ENCODE measurements at places on chromosomes 1 and 21. TPM values are rescaled to one million over a fixed set of nuclear protein-coding genes. Genes with fewer than 3 reads are reported as not detected.
A peak's percentile ranks its signal among the peaks of the same experiment; 100 is the strongest.

The PAPPA2 gene
- total RNA-seq, result 3.5 TPM

The CELA3A gene
- 5.0 TPM for total RNA-seq

The EPHA2 gene
- total RNA-seq, result 25.2 TPM

The COL18A1 gene
- total RNA-seq, result 301 TPM

The POGZ gene
- 144 TPM for total RNA-seq

The GJB5 gene
- total RNA-seq, result not detected

DNA sequence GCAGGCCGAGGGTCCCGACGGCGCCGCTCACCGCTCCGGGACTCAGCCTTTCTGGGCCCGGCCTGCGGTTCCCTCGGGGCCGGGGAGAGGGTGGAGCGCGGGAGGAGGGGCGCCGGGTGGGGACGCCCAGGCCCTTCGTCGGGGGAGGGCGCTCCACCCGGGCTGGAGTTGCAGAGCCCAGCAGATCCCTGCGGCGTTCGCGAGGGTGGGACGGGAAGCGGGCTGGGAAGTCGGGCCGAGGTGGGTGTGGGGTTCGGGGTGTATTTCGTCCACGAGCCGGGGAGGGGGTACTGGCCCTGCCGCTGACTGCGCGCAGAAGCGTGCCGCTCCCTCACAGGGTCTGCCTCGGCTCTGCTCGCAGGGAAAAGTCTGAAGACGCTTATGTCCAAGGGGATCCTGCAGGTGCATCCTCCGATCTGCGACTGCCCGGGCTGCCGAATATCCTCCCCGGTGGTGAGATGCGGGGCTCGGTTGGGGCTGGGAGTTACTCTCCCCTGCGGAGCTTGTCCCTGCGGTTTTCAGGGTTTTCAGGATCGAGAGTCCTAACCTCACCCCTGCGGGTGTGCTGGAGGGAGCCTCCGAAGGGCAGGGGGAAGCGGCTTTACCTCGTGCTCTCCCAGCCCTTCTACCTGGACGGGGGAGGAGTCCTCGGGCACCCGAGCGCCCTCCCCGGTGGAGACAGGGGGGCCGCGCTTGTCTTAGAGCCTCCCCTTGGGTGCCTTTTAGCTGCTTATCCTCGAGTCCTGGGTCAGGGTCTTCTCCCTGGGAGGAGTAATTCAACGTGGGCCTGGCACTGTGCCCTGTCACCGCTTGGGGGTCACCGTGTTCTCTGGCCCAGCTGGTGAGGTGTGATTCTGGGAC, 2.1 kb downstream of the SAMD11 start:
- no peak overlapping the region for H3K27ac ChIP-seq
- no peaks in the 10 kb centered on the region for H3K36me3 ChIP-seq
- H3K27me3 ChIP-seq, result no peaks in the 10 kb centered on the region
- H3K4me3 ChIP-seq, result no peak overlapping the region
- DNase-seq, result peak; percentile 75

GRCh38 chr1:13714851-13715250, 14.9 kb downstream of the PRDM2 start:
- H3K4me3 ChIP-seq, result no peak overlapping the region
- no peaks in the 10 kb centered on the region for H3K4me1 ChIP-seq
- H3K27me3 ChIP-seq, result no peaks in the 10 kb centered on the region
- H3K27ac ChIP-seq, result no peak overlapping the region

- no peaks in the 10 kb centered on the region for H3K36me3 ChIP-seq
- H3K4me3 ChIP-seq, result no peak overlapping the region
- H3K4me1 ChIP-seq, result no peaks in the 10 kb centered on the region
- H3K27me3 ChIP-seq, result no peaks in the 10 kb centered on the region
- H3K27ac ChIP-seq, result no peak overlapping the region
These were observed 133.1 kb downstream of the LRRC40 start for GRCh38 chr1:70072231-70072751.

DNA sequence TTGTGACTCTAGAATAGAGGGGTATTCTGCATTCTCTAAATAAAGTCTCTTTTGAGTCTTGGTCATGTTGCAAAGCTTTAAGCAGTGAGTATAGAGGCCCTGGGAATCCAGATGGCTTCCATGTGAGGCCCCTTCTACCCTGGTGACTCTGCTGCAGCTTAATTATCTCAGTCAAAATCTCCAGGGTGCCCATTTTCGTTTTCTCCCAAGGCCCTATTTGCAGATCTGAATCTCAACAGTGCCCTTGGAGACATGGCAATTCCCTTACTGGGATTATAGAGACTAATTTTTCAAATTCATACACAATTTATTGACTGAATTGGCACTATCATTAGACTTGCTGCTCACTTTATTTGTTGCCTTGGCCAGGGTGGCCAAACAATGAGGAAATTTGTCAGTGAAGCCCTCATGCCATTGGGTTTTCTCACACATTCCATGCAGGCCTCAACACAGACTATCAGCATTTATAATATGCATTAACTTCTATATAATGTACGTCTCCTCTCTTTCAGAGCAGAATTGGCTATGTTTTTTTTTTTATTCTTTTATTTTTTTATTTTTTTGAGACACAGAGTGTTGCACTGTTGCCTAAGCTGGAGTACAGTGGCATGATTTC, 35.1 kb downstream of the PROX1 start:
- no peaks in the 10 kb centered on the region for H3K27me3 ChIP-seq
- no peaks in the 10 kb centered on the region for H3K36me3 ChIP-seq
- no peaks in the 10 kb centered on the region for H3K4me1 ChIP-seq
- no peak overlapping the region for H3K4me3 ChIP-seq

DNA sequence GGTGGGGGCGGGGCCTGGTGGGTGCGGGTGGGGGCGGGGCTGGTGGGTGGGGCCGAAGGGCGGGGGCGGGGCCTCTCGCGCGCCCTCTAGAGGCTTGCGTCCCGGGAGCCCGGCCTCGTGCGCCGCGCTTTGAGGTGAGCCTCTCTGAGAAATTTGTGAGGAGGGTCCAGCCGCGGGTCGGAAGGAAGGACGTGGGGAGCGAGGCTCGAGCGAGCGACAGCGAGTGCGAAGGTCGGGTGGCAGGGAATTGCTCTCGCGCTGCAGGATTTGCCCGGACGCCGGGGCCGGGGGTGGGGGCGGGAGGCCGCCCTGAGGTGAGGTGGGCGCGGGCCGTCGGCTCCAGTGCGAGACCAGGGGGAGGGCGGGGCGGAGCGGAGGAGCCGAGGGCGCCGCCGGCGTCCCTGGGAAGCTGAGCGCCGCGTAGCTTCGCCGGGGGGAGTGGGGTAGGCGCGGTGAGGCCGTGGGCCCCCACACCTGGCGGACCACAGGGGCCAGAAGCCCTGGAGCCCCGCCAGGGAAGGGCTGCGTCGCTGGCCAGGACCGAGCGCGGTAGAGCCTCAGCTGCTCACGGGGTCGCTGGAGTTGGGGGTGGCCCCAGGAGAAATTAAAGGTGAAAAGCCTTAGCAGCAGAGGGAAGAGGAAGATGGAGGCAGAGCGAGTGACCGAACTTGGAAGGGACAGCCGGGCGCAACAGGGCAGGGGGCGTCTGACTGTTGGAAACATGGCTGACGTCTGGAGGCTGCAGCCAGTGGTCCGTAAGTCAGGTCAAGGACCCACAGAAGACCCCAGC, 754 bp upstream of the LSS start:
- H3K36me3 ChIP-seq, result no peaks in the 10 kb centered on the region
- no peaks in the 10 kb centered on the region for H3K27me3 ChIP-seq
- DNase-seq, result no peak
- H3K4me3 ChIP-seq, result peak overlapping the region; percentile 28
- peaks cover 3% of the 10 kb centered on the region for H3K4me1 ChIP-seq
- H3K27ac ChIP-seq, result peak overlapping the region; percentile 9

DNA sequence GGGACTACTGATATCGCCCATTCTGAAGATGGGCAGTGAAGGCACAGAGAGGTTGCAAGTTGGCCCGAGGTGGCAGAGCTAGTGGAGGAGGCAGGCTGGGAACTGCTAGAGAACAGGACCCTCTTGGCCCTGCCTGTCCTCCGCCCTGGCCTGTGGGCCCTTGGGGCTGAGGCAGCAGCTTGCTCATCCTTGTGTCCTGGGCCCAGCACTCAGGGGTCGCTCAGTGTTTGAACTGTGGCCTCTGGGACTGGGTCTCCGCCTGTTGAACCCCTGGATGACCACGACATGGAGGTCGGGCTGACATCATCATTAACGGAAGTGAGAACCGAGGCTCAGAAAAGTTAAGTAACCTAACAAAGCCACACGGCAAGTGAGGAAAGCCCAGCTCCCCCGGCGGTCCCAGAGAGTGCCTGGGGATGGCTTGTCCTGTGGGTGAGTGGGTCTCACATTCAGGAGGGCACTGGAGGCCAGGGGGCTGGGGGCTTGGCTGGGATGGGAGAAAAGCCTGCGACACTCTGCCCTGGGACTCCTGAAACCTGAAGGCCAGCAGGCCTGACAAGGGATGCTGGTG, 23.0 kb upstream of the DDOST start:
- no peaks in the 10 kb centered on the region for H3K4me1 ChIP-seq
- no peak overlapping the region for H3K27ac ChIP-seq
- no peak overlapping the region for H3K4me3 ChIP-seq

- no peaks in the 10 kb centered on the region for H3K4me1 ChIP-seq
- no peak for DNase-seq
- no peak overlapping the region for H3K4me3 ChIP-seq
- H3K36me3 ChIP-seq, result no peaks in the 10 kb centered on the region
These were observed 63.6 kb upstream of the CTTNBP2NL start for GRCh38 chr1:112332176-112333150.

- no peaks in the 10 kb centered on the region for H3K27me3 ChIP-seq
- DNase-seq, result no peak
- no peaks in the 10 kb centered on the region for H3K4me1 ChIP-seq
These were observed 31.9 kb upstream of the IVNS1ABP start for GRCh38 chr1:185348985-185349384.

DNA sequence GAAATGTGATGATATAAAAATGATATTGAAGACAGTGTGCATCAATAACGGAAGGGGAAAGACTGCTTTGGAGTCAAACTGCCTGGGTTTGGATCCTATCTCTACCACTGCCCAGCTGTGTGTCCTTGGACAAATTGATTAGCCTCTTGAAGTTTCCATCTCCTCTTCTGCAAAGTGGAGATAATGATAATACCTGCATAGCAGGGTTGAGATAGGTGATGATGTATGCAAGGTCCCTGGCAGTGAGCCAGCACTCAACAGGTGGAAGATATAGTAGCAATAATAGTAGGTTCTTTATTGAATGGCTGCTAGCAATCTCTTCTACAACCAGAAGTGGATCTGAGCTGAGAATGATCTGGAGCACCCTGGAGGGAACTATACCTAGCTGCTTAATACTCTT, 166.7 kb downstream of the MIS18A start:
- no peak for DNase-seq
- H3K27ac ChIP-seq, result no peak overlapping the region
- no peaks in the 10 kb centered on the region for H3K36me3 ChIP-seq
- H3K4me3 ChIP-seq, result no peak overlapping the region
- H3K27me3 ChIP-seq, result no peaks in the 10 kb centered on the region

DNA sequence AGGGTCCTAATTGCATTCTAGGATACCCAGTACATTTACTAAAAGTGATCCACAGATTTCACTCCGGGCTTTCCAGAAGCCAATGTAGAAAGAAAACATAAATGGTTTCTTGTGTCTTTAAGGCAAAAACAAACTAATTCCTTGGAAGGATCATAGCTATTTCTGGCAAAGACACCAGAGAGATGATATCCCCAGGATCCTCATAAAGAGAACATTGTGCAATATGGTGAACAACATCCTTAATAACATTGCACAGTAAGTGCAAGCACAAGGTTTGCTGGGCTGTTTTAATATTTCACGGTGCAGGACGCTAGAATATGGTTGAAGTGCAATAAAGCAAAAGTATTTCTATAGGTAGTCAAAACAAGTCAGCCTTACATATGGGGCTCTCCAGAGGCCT, 83.0 kb downstream of the NTPCR start:
- H3K4me3 ChIP-seq, result no peak overlapping the region
- H3K4me1 ChIP-seq, result no peaks in the 10 kb centered on the region
- DNase-seq, result no peak

DNA sequence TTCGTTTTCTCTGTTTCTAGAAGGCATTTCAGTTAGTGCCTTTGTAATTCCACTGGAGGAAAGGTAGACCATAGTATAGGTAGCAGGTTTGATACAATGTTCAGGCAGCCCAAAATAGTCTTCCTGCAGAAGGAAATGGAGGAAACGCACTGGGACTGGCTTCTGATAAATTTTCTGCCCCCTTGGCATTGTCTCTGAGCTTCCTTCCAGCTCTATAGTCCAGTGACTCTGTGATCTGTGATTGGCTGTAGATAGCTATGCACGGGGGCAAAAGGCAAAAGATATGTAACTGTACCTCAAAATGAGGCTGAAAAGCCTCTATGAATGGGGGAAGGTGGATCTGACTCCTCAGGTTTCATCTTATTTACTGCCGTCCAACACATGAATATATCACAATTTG, 5.8 kb upstream of the MAGOH start:
- no peaks in the 10 kb centered on the region for H3K4me1 ChIP-seq
- H3K27me3 ChIP-seq, result no peaks in the 10 kb centered on the region
- H3K36me3 ChIP-seq, result no peaks in the 10 kb centered on the region
- H3K4me3 ChIP-seq, result no peak overlapping the region
- H3K27ac ChIP-seq, result no peak overlapping the region
- no peak for DNase-seq

DNA sequence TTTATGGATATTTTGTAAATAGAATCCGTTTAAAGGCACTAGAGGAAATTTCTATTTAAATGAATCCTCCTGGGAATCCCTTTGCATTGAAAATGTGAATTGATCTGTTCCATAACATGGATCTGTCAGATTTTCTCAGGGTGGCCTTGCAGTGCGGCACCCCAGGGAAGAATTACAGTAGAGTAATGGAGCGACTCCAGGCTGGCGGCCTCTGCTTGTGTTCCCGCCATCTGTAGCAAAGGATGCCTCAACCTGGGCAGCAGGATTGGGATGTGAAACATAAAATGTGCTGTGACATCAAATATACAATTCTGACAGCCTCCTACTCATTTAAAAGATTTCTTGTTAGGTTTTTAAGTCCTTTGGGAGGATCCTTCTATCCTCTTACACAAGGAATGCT, 115.9 kb downstream of the RHOU start:
- no peaks in the 10 kb centered on the region for H3K4me1 ChIP-seq
- no peak overlapping the region for H3K4me3 ChIP-seq
- no peaks in the 10 kb centered on the region for H3K27me3 ChIP-seq
- H3K27ac ChIP-seq, result no peak overlapping the region

DNA sequence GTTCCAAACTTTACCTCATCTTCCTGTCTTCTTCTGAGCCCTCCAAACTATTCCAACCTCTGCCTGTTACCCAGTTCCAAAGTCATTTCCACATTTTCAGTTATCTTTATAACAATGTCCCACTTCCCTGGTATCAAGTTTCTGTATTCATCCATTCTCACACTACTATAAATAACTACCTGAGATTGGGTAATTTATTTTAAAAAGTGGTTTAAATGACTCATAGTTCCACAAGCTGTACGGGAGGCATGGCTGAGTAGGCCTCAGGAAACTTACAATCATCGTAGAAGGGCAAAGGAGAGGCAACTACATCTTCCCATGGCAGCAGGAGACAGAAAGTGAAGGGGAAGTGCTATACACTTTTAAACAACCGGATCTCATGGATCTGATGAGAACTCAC, 428.5 kb upstream of the RGS18 start:
- no peaks in the 10 kb centered on the region for H3K36me3 ChIP-seq
- no peak for DNase-seq
- H3K27me3 ChIP-seq, result no peaks in the 10 kb centered on the region
- no peaks in the 10 kb centered on the region for H3K4me1 ChIP-seq

GRCh38 chr1:210709701-210710100, 381.0 kb downstream of the HHAT start:
- DNase-seq, result no peak
- no peaks in the 10 kb centered on the region for H3K4me1 ChIP-seq
- no peak overlapping the region for H3K4me3 ChIP-seq
- no peaks in the 10 kb centered on the region for H3K27me3 ChIP-seq
- no peaks in the 10 kb centered on the region for H3K36me3 ChIP-seq
- no peak overlapping the region for H3K27ac ChIP-seq

- no peak overlapping the region for H3K27ac ChIP-seq
- DNase-seq, result no peak
- H3K36me3 ChIP-seq, result peaks cover 4% of the 10 kb centered on the region
- H3K4me3 ChIP-seq, result no peak overlapping the region
These were observed 5.8 kb downstream of the ATP5PO start for GRCh38 chr21:33909756-33910155.
